Activated CD4-positive, alpha-beta T cell treated with anti-CD3 and anti-CD28 coated beads for 4 hours (primary cell): ENCODE measurements at places on chromosomes 6 and 20.

- no peak for DNase-seq
Observed at GRCh38 chr6:109872968-109873545, 105.1 kb upstream of the GPR6 start.

GRCh38 chr6:27568226-27568897 is 95.5 kb upstream of the ZNF184 start:
- DNase-seq = no peak

DNA sequence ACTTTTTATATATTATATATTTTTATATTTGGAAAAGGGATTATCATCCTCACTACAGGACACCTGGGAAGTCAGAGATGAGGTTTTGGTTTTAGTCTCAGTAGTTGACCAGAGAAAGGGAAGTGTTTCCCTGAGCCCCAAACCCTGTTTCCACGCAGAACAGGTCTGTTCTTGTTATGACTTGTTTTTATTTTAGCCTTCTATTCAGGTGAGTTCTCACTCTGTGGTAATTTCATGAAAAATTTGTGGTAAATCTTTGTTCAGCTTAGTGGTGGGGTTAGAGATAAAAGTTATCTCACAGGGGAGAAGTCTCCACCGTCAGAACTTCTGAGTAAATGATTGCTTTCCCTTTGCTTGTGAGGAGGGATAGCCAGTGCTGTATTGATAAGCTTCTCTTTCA is 224.9 kb downstream of the FARS2 start:
- DNase-seq = no peak

DNA sequence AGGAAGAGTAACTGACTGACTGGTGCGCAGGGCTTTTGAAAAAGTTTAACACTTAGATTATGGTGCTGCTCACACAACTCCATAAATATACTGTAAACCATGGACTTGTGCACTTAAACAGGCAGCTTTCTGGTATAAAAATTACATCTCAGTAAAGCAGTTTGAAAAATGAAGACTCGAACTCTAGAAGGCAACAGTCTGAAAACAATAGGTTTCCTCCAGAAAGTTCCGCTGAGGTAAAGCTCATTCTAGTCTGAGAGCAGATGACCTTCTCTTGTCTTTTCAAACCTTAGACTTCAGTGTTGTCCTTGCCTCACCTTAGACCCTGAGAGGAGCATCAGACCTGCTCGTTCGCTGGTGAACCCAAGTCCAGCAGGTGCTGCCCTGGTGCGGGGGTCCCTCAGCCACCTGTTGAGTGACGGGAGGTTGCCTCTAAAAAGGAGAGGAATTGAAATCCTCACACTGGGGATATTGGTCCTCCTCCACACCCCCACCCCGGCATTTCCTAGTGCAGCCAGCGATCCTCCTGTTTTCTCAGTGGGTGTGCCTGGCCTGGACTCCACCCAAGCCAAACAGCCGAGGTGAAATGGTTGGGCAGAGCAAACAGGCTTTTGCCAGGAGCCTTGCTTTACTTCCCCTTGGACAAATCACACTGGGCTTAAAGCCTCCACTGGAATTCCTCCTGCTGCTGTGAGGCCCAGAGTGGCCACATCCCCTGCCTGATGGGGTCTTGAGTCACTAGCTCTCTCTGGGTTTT is 14.7 kb upstream of the PYGB start:
- no peak for DNase-seq

DNA sequence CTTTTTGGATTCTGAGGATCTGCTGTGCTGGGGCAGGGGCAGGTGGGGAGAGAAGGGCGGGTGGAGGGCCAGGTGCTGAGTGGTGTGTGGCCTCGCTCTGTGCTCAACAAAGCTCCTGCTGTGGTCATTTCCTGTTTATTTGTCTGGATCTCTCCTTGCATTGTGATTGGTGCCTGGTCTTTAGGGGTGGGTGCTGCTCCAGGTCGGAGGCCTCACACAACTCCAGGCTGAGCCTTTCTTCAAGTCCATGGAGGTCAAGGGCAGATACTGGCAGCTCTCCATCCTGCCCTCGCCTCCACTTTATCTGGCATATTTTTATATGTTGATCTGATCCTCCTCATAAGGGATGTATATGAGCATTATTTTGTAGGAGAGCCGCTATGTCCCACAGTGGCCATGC is 36.2 kb downstream of the HLA-F start:
- no peak for DNase-seq

DNA sequence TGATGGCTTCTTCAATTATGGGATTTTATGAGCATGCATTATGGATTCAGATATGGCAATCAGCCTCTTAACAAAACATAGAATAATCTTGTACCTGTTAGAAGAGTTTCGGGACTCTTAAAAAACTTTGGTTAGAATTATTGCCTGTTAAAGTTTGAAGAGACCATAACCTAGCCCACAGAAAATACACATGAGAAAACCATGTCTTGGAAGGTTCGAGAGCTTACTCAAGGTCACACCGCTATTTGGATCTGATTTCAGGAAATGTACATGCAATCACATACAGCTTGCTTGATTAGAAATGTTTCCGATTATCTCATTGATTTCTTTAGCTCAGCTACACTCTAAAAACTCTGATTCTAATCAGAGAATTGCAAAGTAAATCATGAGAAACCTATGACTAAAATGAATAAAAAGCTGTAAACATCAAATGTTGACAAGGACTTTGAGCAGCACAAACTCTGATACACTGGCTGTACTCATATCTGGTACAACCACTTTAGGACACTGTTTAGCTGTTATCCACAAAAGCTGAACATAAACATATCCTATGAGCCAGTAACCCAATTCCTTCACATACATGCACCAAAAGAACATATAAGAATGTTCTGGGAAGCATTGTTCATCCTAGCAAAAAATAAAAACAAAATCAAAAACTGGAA is 16.3 kb downstream of the STX7 start:
- DNase-seq = no peak

DNA sequence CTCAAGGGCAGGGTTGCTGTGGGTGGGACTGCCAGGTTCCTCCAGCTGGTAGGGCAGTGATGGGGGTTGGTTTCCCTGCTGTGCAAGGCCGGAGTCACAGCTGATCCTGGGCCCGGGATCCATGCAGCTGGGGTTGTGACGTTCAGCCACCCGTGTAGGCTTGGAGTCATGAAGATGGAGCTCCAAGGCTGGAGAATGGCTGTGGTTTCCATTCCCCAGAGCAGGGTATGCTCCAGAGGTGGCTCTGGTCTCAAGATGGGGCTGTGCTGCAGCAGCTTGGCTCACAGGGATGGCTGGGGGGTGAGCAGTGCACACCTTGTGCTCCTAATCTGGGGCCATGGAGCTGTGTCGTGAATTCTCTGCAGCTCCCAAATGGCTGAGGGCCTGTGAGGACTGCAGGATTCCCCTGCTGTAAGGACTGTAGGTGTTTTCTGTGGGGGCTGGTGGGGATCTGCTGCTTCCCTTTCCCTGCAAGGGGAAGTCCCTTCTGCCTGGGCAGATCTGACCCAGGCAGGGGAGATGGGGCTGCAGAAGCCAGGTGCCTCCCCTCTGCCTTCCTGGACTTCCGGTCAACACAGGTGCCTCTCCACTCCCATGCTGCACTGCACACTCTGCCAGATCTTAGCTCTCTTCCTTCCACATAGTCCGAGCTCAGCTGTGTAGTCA is 15.9 kb downstream of the KIF25 start:
- no peak for DNase-seq

DNA sequence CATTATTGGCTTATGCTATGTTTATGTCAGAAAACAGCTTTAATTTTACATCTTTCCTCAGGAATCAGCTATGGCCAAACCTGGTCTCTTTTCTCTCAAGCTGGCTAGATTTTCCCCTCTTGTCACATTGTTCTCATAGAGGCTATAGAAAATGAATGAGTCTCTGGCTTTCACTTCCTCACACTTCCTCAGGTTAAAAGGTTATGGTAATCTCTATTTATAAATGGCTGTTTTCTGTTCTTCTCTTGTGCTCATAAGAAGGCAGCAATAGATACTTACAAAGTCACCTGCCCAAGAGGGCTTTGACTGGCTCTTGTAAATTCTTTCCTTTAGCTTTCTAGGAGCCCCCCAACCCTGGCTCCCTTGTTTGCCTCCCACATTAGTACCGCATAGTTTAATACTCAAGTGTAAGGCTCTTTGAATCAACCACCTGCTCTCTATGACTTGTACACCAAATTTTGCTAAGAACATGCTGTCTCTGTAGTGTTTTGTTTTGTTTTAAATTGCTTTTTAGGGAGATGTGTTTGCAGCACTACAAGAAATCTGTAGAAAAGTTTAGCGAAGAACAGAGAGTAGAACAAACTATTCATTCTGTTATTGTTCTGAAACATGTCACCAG is 897.4 kb upstream of the CITED2 start:
- no peak for DNase-seq

DNA sequence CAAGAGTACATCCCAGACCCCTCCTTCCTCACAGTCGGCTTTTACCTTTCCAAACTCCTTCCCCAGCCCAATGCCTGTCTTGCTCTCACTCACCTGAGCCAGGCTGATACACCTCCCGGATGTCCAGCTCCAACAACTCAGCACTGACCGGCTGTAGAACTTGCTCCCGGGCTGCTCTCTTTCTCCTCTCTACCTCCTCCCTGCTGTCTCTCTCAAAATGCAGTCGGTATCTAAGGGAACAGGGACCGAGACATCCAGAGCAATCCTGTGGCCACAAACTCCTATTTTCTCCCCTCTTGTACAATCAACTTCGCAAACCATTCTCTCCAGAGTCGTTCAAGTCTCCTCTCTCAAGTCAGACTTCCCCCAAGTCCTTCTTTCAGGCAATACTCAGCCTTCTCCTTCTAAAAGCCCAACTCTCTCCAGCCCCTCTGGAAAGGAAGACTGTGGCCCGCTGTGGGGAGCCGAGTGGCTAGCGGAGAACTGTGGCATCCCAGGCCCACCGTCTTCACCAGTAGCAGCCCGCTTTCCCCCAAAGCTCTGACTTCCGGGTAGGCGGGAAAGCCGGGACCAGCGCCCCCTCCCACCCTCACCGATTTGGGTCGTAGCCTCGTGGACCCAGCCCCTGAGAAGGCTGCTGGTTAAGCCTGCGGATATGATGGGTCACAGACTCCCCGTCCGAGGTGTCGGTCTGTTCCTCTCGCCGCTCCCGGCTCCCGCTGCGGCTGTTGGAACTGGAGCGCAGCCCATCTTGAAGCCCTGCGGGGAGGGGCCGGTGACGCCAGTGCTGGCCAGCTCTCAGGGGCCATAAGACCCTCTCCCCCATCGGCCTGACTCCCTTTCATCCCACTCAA is 1.1 kb downstream of the GNL1 start:
- DNase-seq = no peak

- DNase-seq = no peak
Observed at GRCh38 chr6:5004373-5005037, 668 bp upstream of the RPP40 start.

- DNase-seq = no peak
Observed at GRCh38 chr6:137840252-137840651, 26.8 kb upstream of the TNFAIP3 start.

- no peak for DNase-seq
Observed at GRCh38 chr6:35044761-35045421, 96.2 kb downstream of the TCP11 start.

- no peak for DNase-seq
Observed at GRCh38 chr6:119476024-119476423, 126.5 kb upstream of the MAN1A1 start.

- no peak for DNase-seq
Observed at GRCh38 chr20:37941332-37941731, 38.4 kb downstream of the VSTM2L start.

GRCh38 chr20:47949230-47949629 is 163.9 kb upstream of the SULF2 start:
- DNase-seq = no peak

DNA sequence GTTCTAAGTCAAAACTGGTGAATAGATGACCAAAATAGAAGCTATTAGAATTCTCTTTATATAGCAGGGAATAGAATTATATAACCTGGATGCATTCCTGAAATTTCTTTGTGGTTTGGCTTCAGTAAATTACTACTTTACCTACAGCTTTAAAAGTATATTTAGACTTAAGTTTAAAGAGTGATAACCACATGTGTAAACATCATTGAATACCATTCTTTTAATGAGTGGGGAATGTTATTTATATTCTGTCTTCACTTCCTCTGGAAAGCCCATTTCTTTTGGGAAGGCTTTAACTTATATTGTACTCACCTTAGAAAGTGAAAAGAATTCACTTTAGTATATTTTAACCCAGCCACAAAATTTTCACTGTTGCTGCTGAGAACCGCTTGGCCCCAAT is 39.1 kb downstream of the PLEKHG1 start:
- no peak for DNase-seq

DNA sequence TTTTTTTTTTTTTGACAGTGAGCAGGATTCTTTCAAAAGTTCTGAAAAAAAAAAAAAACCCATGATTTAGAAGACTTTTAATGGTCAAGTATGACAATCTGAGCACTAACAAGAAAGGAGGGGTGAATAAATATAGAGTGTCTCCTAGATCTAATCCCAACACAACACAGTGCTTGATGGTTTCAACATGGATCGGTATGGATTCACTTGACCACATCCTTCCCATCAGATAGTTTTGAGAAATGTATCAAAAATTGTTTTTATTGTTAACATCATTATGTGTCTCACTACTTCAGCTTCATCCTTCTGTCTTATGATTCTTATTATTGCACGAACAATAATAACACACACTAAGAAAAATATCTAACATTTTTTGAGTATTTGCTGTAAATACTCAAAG is 21.0 kb downstream of the KIF13A start:
- DNase-seq = no peak

DNA sequence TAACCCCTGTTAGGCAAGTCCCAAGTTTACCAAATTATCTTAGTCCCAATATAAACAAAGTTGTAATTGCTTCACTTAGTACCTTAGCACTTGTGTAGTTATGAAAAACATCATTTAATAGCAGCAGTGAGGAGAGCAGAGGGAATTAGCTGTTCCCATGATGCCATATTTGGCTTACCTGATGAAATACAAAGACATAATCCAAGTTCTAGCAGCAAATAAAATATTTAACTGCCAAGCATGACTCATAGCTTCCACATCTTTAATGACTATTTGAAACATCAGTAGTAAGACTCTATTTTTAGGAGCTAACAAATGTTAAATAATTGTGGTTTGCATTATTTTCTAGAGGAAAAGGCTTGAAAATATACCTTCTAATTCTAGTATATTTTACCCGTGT is 94.0 kb upstream of the MCHR2 start:
- DNase-seq = no peak

GRCh38 chr6:169225887-169226286 is 27.8 kb downstream of the THBS2 start:
- no peak for DNase-seq
